Amygdala (tissue), 56 donors: ENCODE measurements at places on chromosomes 6 and 20.

- no peak for DNase-seq
These were observed 181.9 kb downstream of the TBC1D7 start for GRCh38 chr6:13146442-13146841.

GRCh38 chr6:77178821-77179220 is 284.5 kb downstream of the HTR1B start:
- no peak for DNase-seq

DNA sequence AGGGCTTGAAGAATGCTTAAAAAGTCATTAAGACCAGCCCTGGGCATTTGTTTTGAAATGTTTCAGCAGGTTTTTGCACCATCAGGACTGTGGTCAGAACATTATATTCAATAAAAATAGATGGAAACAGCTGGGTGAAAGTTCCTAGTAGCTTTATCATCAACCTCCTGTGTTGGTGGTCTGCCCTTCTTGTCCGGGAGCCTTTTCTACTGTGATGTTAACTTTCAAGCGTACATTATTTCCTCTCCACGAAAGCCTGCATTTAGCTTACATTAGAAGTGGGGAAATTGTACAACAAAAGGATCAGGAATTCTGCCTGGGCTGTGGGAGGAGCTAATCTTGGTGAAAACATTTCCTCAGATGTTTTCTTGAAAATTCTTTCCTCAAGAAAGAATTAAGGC is 71.1 kb downstream of the LAMA4 start:
- no peak for DNase-seq

- DNase-seq = no peak
These were observed 1066.8 kb upstream of the CITED2 start for GRCh38 chr6:140441256-140441655.

DNA sequence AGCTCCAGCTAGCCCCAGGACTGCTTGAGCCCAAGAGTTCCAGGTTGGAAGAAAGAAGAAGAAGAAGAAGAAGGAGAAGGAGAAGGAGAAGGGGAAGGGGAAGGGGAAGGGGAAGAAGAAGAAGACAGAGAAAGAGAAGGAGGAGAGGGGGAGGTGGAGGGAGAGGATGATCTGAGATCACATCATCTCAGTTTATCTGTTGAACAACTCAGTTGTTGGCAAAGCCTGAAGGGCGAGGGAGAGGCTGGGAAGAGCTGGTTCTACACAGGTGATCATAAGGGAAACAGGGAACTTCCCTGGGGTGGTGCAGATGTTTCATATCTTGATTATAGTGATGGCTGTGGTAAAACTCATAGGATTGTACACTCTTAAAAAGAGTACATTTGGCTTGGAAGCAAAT is 3.1 kb upstream of the RRBP1 start:
- DNase-seq = no peak

GRCh38 chr20:2914160-2914559 is 40.9 kb downstream of the PTPRA start:
- no peak for DNase-seq

DNA sequence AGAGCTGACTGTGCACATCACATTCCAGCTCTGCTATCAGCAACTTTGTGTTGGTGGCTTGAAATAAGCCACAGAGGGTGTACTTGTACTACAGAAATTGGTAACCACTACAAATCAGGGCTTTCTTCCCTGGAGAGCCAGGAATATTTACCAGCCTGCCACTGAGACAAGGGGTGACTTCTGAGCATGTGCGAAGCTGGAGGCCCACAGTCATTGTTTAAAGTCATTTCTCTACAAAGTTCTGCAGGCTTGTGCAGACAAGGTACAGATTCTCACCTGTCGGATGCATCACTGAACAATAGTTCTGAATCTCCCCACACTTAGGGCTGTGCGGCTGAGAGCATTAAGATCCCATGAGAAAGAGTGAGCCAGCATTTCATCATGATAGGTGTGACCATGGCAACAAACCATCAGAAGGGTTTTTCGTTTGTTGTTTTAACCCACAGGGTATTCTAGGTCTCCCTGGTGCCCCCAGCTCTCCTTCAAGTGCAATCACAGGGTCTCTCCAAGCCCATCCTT is 292.8 kb downstream of the CDC5L start:
- DNase-seq = no peak

DNA sequence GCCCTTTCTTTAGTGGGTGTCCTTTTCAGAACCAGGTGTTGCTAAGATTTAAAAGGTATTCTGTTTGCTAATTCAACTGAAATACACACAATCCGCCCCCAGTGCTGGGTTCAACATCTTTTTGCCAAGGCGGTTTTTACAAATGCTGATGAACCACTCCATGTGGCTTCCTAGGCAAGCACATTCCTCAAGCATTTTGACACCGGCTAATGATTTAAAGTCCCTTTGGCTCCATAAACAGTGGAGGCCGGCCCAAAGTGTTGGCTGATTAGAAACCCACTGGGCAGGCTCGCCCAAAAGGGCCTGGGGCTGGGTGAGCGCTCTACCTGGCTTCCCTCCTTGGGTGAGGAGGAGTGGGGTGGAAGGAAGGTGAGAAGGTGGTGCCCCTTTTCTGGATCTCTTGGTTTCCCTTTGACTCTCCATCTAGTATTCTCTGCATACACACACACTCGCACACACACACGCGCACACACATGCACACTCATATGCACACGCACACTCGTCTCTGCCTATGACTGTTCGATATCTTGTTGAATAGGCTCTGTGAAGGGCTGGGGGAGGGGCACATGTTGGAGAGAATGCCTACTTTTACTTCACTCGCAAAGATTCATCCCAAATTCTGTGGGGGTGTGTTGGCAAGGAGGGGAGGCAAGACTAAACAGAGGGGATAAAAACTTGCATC is 66.7 kb upstream of the ARMC2 start:
- no peak for DNase-seq

- DNase-seq = no peak
These were observed 1494.8 kb upstream of the DEFB115 start for GRCh38 chr20:29762620-29763019.

GRCh38 chr6:53831936-53832660 is 37.3 kb downstream of the LRRC1 start:
- no peak for DNase-seq

DNA sequence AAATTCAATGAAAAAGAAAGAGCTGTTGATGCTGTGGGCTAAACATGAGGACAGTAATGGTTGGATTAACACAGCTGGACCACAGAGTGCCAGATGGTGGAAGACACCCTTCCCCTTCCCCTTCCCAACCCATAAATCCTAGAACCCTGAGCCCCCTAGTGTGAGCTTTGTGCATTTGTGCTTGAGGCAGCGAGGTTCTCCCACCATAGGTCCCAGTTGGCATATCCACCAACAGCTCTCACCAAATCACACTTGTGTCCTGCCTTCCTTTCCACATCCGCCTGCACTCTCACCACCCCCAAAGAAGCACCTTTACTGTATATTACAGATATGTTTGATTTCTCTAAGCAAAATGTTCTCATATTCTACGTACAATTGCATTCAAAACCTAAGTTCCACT is 32.8 kb upstream of the HBS1L start:
- DNase-seq = no peak

DNA sequence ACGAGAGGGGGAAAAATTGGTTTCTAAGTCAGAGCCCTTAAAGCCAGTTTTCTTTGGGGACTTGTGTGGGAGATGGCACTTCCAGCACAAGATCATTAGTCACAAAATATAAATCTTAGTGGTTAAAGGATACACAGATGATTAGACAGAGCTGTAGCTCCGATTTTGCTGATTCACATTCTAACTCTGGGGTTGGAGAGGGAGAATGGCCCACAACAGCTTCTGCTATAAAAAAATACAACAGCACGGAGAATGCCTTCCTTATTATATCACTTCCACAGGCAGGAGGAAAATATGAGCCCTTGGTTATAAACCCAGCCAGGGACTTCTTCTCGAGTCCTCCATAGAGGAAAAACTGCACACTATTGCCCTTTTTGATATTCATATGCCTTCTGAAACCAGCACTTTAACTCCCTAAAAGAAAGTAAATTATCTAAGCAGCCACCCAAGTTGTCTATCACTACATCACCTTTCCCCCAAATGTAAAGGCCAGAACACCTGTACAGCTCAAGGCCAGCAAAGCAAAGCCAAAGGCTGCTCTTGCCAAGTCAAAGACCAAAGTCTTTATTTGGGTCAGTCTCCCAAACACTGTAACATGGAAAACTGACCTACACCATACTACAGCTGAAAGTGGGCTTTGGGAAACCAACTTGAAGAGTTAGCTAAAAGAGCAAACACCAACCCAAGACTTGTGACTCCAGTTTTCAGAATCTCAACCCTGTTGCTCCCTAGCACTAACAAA is 10.4 kb downstream of the MRPL14 start:
- DNase-seq = no peak

DNA sequence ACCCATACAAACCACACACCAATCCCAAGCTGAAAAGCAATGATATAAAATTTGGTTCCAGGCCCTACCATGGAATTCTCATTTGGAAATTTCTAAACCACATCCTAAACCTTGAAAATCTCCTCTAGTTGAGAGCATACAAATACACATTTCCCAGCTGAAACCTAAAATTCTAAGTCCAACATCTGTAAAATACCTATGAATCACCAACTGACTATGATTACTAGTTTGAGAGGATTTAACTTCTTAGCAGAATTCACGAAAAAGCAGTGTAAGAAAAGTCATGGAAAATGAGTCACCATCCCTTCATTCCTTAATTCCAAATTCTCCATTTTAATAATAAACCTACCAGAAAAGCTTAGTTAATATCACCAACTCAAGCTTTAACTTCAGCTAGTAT is 15.4 kb downstream of the RANBP9 start:
- no peak for DNase-seq

DNA sequence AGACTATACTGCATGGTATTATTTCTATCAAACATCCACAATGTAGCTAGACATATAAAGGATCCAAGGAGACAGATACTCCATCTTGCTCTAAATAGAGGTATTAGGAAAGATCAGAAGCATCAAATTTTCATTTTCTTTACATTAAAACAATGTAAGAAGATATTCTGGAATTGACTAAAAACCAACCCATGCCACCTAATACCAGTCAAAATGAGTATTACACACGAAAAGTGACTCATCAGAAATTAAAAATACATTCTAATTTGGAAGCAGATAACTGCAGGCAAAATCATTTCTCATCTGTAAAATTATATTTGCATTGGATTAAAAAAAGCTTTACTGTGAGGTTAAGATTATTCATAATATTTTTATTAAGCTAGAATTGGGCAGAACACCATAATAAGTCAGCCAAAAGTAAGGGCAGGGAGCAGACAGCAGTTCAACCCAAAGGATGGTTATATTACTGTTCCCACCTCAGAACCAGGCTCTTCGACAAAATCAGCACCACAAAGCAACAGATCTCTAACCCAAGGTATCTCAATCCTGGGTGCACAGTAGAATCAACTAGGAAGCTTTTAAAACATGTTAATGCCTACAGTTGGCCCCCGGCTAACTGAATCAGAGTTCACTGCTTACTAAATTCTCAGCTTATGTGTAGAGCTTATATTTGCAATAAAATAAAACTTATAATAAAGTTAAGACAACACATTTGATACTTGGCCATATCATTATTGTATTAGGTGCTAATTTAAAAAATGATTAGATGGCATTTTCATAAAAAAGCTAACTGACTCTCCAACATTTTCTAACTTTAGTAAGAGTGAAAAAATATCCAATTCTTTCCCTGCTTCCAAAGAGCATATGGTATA is 35.2 kb downstream of the SAMD3 start:
- DNase-seq = no peak

GRCh38 chr6:52191824-52192223 is 5.6 kb downstream of the IL17A start:
- DNase-seq = no peak

- DNase-seq = no peak
These were observed 220.8 kb downstream of the ERMARD start for GRCh38 chr6:169972101-169972651.

GRCh38 chr6:133816171-133816570 is 72.7 kb upstream of the TCF21 start:
- DNase-seq = no peak

DNA sequence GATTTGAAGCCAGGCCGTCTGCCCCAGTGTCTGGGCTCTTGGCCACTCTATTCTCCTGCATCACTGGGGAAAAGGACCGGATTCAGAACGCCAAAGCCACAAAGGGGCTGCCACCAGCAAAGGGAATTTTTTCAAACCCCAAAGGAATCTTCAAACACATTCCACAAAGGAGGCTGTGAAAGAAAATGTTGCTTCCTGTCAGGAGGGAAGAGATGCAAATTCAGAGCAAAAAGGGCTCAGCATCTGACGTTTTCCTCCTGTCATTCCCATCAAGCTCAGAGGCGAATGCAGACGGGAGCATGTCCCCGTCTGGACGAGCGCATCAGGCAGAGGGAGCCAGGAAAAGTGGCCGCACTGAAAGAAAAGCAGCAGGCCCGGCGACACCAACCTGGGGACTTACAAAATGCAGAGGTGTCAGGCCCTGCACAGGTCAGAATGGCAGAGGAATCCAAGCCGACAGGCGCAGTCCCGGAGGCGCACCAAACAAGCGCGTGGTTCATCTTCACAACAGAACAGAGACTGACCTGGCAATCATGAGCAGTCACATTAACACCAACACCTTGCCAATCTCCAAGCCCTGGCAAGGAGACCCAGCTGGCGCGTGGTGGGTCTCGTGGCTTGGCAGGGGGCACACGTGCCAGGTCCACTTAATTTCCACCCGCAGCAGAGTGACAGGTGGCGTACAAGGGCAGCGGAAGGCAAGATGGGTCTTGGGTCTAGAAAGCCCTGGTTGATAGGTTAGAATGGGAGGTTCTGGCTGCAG is 62.8 kb downstream of the GRM4 start:
- no peak for DNase-seq

DNA sequence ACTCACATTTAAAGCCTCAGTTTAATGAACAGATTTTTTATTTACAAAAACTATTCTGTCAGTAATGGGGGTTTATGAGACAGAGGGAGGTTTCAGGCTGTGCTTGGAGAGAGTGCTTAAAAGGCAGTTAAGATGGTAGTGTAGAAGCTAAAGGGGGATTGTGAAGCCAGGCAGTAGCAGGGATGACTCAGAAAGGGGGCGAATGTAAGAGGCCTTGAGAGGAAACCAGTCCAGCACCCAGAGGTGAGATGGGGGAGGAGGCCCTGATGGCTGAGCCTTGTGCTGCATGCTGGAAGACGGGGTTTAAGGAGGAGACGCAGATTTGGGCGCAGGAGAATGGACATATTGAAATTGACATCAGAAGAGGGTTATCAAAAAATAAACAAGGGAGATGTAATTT is 6.6 kb upstream of the SERPINB9 start:
- no peak for DNase-seq

GRCh38 chr20:623704-624103 is 13.6 kb upstream of the TCF15 start:
- DNase-seq = no peak
